ENCODE measurements at places on chromosomes 3 and 15. TPM values are rescaled to one million over a fixed set of nuclear protein-coding genes. Genes with fewer than 3 reads are reported as not detected.

- DNase-seq, result no peak
Observed at GRCh38 chr3:16207031-16207430, 32.6 kb downstream of the GALNT15 start.

GABPB1 gene
- polyA plus RNA-seq, result 7.2 TPM

DNA sequence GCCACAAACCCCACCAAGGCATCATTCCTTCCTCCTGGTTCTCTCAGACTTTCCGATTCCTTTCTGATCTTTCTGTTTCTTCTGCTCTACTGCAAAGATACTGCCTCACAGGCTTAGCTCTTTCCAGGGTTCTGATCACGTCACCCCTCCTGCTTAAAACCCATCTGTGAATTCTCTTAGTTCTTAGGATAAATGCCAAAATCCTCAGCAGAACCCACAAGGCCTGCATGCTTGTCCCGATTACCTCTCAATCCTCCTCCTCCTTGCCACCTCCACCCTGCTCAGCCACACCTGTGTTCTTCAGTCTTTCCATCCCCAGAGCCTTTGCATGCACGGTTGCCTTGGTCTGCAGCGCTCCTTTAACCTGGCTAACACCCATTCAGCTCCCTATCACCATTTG, 84.0 kb downstream of the SRGAP3 start:
- no peak for DNase-seq

- DNase-seq, result no peak
Observed at GRCh38 chr15:94639701-94640100, 408.3 kb downstream of the MCTP2 start.

PLSCR2 gene
- not detected for polyA plus RNA-seq

- DNase-seq, result no peak
Observed at GRCh38 chr3:119346076-119346496, 51.9 kb downstream of the ARHGAP31 start.

GRCh38 chr3:78455166-78455565, 1312.6 kb downstream of the ROBO1 start:
- no peak for DNase-seq

- DNase-seq, result no peak
Observed at GRCh38 chr3:124784686-124785382, 54.6 kb downstream of the UMPS start.

GRCh38 chr15:43093026-43093425, 12.8 kb downstream of the UBR1 start:
- DNase-seq, result no peak

DNA sequence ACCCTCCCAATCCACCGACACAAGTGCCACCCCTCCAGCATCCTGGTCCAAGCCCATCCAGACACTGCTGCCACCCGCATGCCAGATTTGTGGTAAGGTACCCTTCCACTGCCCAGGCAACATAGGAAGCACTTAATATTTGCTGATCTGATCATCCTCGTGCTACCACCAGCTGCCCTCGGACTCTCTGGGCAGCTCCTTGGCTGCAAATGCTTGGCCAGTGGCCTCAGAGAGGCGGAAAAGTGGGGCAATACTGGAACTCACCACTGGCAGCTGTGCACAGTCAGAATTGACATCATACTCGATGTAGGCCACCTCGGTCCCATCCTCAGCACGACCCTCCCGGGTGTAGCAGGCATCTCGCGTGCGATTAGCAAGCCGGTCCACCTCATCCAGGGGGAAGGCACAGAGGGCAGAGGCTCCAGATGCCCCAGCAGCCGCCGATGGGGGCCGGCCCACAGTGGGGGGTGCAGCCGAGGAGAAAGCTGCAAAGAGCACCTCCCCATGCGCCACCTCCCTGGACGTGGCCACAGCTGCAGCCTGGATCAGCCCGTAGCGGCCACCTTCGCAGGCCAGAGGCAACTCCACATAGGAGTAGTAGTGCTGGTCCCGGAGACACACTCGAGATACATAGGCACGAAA, 6.5 kb downstream of the PLXNB1 start:
- DNase-seq, result no peak

All from adrenal gland (tissue), 19 donors.